Amniotic stem cell (primary cell): ENCODE measurements at places on chromosomes 1 and 21.

DNA sequence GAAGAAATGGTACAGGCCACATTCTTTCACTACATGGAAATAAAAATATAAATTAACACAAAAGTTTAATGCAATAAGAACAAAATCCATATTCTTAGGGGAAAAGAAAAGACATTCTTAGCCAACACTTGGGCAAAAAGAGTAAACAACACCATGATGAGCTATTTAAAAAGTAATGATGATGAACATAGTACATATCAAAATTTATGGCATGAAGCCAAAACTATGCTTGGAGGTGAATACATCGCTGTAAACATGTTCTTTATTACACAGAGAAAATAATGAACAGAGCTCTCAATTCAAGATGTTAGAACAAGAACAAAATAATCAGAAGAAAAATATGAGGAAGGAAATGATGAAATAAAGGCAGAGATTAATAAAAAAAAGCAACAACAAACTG lies 158.2 kb downstream of the ZSCAN20 start:
- DNase-seq = no peak

- DNase-seq = no peak
Observed at GRCh38 chr1:112542206-112542973, 33.6 kb downstream of the WNT2B start.

DNA sequence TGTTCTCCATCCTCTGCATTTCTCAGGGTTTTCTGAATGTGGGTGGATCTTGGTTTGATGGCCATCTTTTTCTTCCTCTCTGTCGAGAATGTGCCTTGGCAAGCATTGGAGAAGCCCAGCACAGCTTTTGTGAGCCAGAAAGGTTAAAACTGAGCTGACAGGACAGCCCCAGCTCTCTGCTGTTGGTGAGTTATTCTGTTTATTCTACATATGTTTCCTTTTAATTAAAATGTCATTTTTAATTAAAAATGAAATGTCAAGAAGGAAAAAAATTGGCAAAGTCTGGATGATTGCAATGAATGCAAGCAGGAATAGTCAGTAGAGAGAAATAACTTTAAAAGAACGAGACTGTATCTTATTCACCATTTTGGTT lies 325.8 kb downstream of the PTBP2 start:
- DNase-seq = no peak

- no peak for DNase-seq
Observed at GRCh38 chr21:32352526-32352925, 40.3 kb downstream of the URB1 start.

- DNase-seq = no peak
Observed at GRCh38 chr1:205709640-205710039, 29.3 kb upstream of the SLC45A3 start.

GRCh38 chr1:167474191-167474641 lies 44.1 kb downstream of the CD247 start:
- no peak for DNase-seq

DNA sequence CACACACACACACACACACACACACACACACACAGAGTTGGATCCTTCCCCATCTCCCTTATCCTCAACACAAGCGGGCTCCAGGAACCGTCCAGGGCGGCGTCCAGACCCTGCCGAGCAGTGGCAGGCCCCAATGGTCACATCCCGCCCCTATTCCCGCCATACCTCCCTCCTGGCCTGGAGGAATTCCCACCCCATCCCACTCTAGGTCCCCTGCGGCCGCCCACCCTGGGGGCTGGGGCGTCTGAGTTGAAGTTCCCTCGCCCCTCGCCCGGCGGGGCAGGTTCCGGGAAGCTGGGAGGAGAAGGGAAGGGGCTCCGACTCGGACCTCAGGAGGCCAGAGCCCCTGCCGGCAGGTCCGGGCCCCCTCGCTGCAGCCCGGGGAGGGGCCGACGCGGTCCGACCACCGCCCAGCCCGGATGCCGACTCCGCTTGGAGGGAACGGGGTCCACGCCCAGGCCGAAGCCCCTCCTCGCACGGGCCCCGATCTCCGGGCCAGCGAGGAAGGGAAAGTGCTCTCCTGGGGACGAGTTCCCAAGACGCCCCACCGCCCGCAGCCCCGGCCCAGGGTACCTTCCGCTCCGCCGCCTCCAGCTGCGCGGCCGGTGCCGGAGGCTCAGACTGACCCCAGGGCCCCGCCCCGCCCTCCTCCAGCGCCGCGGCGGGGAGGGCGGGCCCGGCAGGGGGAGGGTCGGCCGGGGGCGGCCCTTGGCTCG lies at the start of gene RHOC:
RHOC (minus strand) TSS at position 623 of the 716 bp plus-strand sequence. CDS start 3,328 bp downstream, outside the sequence.
- no peak for DNase-seq

- DNase-seq = no peak
Observed at GRCh38 chr1:237864338-237865244, 26.1 kb downstream of the ZP4 start.

DNA sequence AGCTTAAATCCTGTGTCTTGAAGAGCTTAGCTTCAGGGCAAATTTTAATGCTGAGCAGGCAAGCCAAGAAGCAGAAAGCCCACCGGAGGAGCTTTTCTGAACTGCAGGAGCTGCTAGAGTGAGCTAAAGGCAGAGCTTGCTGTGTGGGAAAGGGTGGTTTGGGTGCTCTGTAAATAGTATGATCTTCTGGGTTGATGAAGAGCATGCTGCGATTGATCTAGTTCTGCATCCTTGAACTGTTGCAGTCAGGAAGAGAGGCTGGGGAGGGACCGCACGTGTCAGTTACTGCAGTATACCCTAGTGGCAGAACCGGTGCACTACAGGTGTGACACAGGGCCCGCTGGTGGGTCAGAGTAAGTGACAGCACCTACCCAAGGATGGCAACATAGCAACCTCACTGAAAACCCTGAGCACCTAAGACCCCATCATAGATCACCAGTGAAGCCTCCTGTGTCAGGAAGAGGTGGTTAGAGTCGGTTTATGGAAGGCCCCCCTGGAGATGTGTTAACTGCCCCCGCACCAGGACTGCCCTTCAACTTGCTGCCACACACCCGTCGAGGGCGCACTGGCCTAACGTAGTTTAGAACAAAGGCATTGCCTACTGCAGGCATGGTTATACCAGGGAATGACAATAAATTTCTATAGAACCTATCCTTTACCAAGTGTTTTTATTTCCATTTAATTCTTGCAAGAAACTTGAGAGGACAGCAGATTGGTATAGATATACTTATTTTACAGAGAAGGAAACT lies 146.0 kb upstream of the KIAA0040 start:
- DNase-seq = no peak

GRCh38 chr1:174408146-174408545 lies 39.6 kb upstream of the GPR52 start:
- no peak for DNase-seq

GRCh38 chr1:208154679-208155642 lies 89.2 kb downstream of the PLXNA2 start:
- DNase-seq = no peak

GRCh38 chr1:104028416-104029035 lies 278.8 kb downstream of the AMY1C start:
- no peak for DNase-seq

DNA sequence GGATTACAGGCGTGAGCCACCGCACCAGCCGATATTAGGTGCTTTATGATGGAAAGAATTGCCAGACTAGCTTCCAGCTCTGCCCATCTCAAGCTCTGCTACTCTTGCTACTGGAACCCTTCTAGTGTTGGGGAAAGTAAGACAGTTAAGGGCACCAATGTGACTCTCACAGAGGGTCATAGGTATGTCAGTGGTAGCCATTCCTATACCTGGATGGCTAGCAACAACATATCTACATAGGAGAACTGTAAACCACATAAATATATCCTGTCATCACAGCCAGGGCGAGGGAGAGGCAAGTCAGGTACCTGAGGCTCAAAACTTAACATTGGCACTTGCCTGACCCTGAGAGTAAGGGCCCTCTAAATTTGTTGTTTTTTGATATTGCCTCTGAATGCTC lies 1.7 kb upstream of the RHOU start:
- no peak for DNase-seq

- DNase-seq = no peak
Observed at GRCh38 chr1:183450093-183450492, 22.2 kb upstream of the SMG7 start.

DNA sequence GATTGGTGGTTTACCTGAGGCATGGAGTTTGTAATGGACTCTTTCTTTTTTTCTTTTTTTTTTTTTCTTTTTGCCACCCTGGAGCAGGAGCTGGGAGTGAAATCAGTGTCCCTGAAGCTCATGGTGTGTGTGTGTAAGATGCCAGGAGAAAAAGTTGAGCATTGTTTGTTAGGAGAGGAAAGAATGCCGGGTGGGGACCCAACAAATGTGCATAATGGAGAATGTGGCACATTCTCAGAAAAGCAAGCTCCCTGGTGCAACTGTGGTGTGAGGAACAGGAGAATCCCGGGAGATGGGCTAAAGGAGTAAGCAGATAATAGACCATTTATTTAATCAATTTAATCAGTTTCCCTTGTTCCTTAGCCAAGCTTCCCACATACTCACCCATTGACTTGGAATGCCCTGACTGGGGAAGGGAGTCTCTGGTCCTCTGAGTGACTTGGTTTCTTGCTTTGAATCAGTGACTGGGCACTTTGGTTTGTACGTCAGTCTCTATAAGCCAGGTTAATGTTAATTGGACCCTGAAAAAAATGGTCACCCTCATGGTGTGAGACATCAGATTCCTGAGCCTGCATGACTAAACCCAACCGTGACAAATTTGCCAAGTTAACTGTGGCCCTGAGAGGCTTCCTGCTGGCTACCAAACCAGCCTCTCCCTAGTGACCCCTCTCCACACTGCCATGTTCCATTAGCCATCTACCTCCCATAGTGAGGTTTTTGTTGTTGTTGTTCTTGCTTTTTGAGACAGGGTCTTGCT lies 43.9 kb upstream of the ITPKB start:
- DNase-seq = no peak

- DNase-seq = no peak
Observed at GRCh38 chr1:174134003-174134659, 25.2 kb upstream of the RABGAP1L start.

DNA sequence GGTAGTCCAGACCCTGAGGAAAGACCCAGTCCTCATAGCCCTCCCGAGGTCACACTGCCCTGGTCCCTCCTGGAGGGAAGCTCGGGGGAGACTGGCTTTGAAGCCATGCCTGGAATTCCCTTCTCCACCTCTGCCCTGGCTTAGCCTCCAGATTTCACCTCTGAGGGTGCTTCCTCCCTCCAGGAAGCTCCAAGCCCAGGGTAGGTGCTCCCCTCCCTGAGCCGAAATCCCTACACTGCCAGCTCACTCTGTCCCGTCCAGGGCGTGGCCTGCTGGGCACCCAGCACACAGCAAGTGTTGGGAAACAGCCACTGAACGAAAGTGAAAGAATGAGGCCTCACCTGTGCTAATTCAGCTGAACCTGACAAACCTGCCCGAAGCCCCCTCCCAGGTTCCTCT lies 6.0 kb upstream of the TNFRSF25 start:
- no peak for DNase-seq

DNA sequence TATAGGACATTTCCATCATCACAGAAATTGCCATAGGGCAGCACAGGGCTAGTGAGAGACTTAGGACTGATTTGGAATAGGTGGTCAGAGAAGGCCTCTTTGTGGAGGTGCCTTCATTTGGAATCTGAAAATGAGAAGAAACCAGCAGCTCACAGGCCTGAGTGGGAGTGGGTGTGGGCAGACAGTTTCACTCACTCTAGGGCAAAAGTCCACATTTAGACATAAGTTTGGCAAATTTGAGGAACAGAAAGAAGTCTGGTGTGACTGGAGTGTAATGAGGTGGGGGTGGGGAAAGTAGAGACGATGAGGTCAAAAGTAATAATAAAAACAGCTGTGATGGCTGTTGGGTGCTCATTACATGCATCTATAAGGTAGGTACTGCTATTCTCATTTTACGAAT lies 22.4 kb upstream of the BCAR3 start:
- DNase-seq = no peak

DNA sequence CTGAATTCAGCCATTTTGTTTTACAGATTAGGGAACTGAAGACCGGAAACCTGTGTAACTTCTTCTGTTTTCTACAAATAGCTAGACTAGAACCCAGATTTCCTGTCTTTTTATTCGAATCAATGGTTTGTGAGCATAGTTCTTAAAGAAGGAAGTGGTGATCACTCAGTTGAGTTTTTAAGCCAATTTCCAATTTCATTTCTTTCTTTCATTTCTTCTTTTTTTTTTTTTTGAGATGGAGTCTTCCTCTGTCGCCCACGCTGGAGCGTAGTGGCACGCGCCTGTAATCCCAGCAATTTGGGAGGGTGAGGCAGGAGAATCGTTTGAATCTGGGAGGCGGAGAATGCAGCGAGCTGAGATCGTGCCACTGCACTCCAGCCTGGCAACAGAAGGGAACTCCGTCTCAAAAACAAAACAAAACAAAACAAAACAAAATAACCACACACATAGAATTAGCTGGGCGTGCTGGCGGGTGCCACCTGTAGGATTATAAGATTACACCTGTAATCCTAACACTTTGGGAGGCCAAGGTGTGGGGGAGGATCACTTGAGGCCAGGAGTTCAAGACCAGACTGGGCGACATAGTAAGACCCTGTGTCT lies 3.0 kb upstream of the MDM4 start:
- no peak for DNase-seq

GRCh38 chr1:156740237-156740740 lies 599 bp downstream of the MRPL24 start:
- no peak for DNase-seq

GRCh38 chr21:42456457-42456856 lies 39.6 kb downstream of the RSPH1 start:
- DNase-seq = no peak

GRCh38 chr1:40379785-40380452 lies 6.4 kb downstream of the SMAP2 start:
- no peak for DNase-seq
